ENCODE measurements at places on chromosomes 3 and 15.

DNA sequence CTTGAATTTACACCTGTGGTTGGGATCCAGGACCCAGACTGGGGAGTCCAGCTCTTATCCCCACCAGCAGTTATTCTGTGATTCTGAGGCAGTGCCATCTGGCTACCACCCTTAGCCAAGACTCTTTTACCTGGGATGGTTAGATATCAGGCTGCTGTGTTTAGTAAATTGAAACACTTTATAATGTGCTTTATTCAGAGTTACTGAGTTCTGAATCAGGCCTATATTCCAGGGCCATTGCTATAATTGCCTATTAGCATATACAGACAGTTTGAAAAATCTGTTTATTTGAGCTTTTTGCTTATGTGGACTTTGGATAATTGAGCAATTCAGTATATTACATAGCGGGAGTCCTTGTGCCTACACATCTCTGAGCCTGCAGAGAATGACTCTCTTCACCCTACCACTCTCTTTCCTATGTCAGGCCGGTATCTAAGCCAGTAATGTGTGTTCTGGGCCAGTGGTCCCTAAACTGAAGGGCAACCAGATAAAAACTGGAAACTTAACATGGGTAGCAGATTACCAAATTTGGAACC, 45.4 kb upstream of the TRAK1 start:
- no peak for DNase-seq

GRCh38 chr15:25849157-25849921, 13.8 kb downstream of the ATP10A start:
- DNase-seq, result no peak

GRCh38 chr3:101950510-101950909, 101.2 kb downstream of the NFKBIZ start:
- DNase-seq, result no peak

- no peak for DNase-seq
Measured at GRCh38 chr3:69282181-69282580, 103.7 kb downstream of the FRMD4B start.

- DNase-seq, result no peak
Measured at GRCh38 chr3:156612903-156613302, 58.0 kb upstream of the SSR3 start.

GRCh38 chr3:5462086-5462485, 274.6 kb downstream of the EDEM1 start:
- DNase-seq, result no peak

DNA sequence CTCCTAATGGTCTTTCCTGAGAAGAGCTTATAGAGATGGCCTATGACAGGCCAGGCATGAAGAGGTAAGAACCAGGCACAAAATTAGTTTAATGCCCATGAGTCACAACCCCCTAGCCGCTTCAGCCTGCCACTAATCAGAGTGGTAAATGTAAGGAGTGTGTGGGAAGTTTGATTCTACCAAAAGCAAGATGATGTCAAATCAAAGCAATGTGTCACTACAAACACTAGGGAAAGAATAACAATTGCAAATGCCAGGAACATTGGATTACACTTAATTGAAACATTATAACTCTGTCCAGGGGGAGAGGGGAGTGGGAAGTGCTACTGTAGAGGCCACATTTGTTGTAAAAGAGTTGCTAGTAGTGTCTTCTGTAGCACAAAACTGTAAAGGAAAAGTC, 596.6 kb upstream of the AGTR1 start:
- no peak for DNase-seq

All from HL-60 (cell line).